Activated naive CD4-positive, alpha-beta T cell treated with Interleukin-2 at 50 U/mL for 16 hours (primary cell): ENCODE measurements at places on chromosomes 16 and 17.

DNA sequence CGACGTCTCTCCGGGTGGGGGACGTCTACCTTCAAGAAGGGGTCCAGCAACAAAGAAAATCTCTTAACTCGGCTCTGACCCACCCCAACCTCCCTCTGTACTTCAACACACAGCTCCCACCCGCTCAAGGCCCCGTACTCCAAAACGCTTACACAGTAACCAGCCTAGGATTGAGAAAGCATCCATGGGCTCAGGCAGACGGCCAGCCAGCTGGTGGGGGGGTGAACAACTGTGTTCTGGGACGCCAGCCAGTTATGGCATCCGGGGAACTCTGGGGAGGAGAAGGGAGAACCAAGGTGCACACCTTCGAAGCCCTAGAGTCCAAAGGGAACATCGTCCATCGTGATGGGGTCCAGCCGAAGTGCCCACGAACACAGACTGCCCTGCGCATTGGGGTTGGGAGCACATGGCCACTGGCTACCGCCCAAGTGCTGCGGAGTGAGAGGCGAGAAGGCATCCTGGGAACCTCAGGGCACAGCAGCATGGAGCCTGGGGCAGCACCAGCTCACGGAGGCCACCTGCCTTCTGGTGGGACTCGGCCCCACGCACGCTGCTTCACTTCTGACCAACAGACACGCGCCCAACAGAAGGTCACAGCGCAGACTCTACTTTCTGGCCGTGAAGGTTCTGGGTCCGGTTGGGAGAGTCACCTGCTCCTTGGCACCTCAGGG is 14.3 kb downstream of the SLC16A3 start:
- DNase-seq = no peak

DNA sequence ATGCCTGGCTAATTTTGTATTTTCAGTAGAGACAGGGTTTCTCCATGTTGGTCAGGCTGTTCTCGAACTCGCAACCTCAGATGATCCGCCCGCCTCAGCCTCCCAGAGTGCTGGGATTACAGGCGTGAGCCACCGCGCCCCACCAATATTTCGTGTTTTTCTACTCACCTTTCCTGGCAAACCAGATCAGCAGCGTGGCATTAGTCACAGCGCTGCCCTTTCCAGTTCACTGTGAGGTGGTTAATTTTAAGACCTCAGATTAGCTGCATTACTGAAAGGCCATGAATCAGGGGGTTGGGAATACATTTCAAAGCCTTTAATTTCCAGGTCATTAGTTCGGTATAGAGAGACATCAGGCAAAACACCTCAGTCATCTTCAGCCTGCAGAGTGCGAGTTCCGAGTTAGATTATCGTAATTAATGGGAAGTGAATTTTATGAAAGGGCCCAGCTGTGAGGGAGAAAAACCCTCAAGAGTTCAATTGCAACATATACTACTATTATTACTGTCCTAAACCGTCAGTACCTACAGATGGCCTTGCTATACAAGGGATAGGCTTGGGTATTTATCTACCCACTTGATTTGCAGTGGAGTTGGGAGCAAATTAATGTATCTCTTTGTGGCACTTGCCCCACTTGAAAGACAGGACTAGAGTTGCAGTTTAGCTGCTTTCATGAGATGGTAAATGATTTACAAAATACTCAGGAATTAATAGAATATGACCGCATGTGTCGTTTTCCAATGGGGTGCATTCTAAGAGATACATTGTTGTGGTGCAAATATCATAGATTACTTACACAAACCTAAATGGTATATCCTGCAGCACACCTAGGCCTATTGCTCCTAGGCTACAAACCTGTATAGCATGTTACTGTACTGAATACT is 2.1 kb upstream of the USP32 start:
- no peak for DNase-seq

- no peak for DNase-seq
Observed at GRCh38 chr16:4936181-4936990, 562 bp downstream of the PPL start.

DNA sequence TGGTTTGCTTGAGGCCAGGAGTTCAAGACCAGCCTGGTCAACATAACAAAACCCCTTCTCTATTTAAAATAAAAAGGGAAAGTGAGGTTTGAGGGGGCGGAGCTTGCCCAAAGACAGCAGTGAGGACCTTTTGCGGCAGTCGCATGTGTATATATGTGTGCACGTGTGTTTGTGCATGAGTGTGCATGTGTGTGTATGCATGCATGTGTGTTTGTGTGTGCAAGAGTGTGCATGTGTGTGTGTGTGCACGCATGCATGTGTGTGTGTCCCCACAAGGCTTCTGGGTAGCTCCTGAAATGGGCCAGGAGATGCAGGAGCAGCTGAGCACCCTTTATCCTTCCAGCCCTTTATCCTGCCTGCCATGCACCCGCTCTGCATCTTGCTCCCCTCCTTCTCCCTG is 9.0 kb downstream of the RHBDL3 start:
- no peak for DNase-seq

- no peak for DNase-seq
Observed at GRCh38 chr17:67139784-67140665, 95.7 kb downstream of the CACNG1 start.

GRCh38 chr16:58197314-58198012 is 443 bp downstream of the CSNK2A2 start:
- peak; percentile 6 for DNase-seq

GRCh38 chr16:58276346-58276951 is 18.4 kb downstream of the PRSS54 start:
- no peak for DNase-seq

GRCh38 chr17:8724451-8724850 is 20.2 kb downstream of the CCDC42 start:
- no peak for DNase-seq

DNA sequence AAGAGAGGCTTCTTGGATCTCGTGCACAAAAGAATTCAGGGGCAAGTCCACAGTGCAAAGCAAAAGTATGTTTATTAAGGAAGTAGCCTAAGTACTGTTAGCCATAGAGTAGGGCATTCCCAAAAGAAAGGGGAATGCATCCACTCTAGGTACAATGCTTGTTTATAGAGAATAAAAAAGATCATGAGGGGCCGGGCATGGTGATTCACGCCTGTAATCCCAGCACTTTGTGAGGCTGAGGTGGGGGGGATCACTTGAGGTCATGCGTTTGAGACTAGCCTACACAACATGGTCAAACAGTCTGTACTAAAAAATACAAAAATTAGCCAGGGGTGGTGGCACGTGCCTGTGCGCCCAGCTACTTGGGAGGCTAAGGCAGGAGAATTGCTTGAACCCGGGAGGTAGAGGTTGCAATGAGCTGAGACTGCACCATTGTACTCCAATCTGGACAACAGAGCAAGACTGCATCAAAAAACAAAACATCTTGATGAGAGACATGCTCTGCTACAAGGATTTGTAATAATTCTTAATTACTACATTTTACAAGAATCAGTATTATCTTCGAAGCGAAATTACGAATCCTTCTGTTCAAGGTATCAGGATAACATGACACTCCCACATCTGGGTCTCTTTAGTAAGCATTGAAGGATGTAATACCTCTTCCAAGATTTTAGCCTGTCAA is 191.6 kb downstream of the CPPED1 start:
- DNase-seq = no peak

GRCh38 chr16:74747-75334 is 2.4 kb upstream of the RHBDF1 start:
- no peak for DNase-seq

DNA sequence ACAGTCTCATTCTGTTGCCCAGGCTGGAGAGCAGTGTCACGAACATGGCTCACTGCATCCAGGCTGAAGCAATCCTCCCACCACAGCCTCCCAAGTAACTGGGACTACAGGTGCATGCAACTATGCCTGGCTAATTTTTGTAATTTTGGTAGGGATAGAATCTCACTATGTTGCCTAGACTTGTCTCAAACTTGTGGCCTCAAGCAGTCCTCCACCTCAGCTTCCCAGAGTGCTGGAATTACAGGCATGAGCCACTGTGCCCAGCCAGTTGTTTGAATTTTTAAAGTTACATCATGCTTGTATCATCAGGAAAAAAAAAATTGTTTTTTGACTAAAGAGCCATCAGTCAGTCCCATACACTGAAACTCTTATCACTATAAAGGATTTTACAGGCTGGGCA is 17.1 kb upstream of the VPS4A start:
- DNase-seq = no peak

- DNase-seq = no peak
Observed at GRCh38 chr17:50133769-50134099, 3.8 kb upstream of the SAMD14 start.

DNA sequence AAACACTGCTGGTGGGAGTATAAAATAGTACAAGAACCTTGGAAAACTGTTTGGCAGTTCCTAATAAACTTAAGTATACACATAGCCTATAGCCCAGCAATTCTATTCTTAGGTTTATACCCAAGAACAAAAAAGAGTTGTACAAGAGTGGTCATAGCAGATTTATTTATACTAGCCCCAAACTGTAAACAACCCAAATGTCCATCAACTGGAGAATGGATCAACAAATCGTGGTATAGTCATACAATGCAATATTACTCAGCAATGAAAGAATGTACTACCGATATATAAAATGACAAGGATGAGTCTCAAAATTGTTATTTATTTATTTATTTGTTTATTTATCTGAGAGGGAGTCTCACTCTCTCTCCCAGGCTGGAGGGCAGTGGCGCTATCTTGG is 23.1 kb downstream of the GNGT2 start:
- no peak for DNase-seq
